ENCODE measurements at places on chromosomes 16 and 17.

- DNase-seq = no peak
These were observed 79.7 kb upstream of the BRD7 start for GRCh38 chr16:50448522-50448921.

DNA sequence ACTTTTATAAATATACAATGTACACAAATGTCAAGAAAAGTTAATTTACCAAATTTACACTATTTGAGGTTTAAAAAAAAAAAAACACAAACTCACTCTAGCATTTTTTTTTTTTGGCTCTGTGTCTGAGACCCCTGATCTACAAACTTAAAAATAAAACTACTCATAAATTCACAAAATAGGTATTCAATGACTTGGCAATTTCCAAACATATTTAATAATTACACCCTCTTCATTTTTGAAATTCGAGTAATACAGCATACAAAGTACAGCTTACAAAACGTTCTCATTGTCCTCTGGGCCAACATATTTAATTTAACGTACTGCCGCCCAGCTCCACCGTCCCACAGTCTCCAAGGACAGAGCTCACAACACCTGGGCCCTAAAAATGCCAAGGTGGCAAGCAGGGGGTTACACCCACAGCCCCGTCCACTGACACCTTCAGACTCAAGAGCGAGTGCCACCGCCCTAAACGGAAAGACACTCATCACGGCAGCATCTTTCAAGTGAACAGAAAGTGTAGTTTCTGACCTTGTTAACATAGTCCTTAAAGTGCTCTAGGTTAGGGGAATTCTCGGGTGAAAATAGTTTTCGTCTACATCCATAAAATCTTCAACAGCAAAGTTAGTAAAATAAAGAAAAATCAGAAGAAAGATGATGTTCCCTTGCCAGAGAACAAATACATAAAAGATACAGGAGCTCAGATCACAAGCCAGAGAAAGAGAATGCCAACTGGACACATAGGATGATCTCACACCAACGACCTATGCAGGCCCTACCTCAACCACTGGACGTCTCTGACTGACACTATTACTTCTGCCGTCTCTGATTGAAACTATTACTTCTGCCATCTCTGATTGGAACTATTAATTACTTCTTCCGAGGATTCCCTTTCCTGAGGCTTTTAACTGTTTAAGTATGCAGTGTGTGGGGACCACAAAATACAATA, 4.2 kb downstream of the ADCY9 start:
- DNase-seq = no peak

DNA sequence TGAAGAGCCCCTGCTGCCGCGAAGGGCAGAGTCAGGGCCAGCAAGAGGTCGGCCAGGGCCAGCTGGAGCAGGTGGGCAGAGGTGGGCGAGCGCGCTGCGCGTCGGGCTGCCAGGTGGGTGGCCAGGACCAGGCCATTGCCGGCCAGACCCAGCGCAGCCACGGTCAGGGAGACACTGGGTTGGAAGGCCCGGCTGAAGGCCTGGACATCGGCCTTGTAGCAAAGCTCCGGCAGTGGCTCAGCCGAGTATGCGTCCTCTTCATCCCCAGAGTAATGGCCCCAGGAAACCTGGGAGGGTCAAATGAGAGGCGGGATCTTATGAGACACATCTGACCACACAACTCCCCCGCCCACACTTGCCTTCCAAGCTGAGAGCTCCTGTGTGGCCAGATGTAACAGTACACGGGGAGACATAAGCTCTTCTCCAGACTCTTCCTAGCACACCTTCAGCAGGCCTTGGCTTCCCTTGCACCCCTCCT, 1.3 kb downstream of the CCR10 start:
- DNase-seq = no peak

GRCh38 chr17:17569691-17570090, 21.8 kb downstream of the PEMT start:
- DNase-seq = no peak

DNA sequence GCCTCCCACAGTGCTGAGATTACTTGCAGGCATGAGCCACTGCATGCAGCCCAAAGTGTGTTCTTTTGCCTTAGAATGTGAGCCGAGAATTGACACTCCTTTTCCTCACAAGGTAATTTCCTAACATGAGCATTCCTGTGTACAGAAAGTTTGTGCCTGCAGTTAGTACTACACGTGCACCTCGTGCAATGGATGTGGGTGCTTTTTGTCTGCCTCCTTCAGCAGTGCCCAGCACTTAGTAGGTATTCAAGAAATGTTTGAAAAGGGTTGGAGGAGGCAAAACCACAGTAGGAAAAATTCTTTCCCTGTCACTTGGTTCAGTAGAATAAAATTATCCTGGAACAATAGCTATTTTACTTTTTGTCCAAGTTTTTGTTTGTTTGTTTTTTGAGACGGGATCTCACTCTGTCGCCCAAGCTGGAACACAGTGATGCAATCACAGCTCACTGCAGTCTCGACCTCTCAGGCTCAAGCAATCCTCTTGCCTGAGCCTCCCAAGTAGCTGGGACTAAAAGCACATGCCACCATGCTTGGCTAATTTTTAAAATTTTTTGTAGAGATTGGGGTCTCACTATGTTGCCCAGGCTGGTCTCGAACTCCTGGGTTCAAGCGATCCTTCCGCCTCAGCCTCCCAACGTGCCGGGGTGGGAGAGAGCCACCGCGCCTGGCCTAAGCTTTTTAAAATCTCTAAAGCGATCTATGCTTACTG, 2.4 kb downstream of the NDE1 start:
- no peak for DNase-seq

DNA sequence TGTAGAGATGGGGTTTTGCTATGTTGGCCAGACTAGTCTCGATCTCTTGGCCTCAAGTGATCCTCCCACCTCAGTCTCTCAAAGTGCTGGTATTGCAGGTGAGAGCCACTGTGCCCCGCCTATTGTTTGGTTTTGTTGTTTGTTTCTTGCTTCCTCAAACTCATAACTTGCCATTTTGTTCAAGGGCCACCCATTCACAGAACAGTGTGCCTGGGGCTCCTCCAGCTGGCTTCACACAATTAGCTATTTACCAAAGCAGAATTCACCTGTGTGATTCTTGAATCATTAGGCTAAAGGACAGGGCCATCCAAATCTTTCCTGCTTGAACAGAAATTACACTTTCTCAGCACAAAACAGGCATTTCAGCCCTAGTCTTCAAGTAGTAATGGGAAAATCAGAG, 7.2 kb downstream of the ABHD15 start:
- no peak for DNase-seq

- DNase-seq = no peak
These were observed 249.5 kb downstream of the CA10 start for GRCh38 chr17:51908841-51909537.

DNA sequence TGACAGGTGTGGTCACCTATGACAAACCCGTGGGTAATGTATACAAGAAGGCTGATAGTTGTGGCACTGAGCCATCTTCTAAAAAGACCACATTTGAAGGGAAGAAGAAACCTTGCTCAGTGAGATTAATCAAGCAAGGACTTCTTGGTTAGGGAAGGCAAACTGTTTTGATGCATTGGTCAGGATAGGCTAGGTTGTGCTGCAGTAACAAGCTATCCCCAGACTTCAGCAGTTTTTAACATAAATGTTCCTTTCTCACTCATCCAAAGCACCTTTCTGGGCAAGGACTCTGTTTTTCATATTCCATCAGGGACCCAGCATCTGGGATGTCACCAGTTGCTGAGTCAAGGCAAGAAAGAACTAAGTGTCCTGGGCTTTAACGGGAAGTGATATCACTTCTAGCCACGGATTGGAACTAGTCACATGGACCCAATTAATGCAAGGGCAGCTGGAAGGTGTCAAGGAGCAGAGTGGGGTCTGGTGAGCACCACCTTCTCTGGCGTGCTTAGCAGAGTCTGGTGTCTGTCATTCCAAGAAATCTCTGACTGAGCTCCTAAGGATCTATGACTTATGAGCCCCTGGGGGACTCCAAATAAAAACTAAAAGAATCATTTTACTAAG, 52.0 kb upstream of the CCL2 start:
- DNase-seq = no peak

DNA sequence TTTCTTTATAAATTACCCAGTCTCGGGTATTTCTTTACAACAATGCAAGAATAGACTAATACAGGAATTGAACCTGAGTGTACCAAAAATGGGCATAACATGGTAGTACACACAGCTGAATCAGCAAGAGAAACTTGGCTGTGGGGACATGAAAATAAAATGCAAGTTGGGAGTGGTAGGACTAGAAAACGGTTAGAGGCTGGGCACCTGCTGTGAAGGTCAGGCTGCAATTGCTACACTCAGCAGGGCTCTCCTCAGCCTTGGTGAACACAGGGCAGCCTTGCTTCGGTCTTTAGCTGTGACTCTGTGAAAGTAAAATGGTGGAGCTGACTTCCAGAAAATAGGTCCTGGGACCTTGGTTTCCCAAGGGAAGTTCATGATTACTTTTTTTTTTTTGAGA, 45.6 kb downstream of the CNGB1 start:
- DNase-seq = no peak

DNA sequence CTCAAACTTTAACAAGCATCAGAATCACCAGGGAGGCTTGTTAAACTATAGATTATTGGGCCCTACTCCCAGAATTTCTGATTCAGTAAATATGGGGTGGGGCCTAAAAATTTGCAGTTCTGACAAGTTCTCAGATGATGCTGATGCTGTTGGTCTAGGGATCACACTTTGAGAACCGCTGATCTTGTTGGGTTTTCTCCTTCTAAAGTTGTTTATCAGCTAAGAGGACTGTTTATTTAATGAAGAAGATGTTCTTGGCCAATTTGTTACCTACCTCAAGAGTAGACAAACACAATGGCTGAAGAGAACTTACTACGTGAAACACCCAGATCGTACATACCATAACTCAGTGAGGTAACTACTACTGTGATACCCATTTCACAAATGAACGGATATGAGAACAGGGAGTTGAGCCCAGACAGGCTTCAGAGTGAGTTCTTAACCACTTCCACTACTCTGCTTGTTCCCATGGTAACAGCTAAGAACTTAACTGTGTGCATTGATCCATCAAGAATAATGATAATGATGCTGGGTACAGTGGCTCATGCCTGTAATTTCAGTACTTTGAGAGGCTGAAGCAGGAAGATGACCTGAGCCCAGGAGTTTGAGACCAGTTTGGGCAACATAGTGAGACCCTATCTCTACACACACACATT, 85.3 kb upstream of the NSRP1 start:
- DNase-seq = no peak

Measured in stimulated activated CD8-positive, alpha-beta memory T cell treated with anti-CD3 and anti-CD28 coated beads, Interleukin-7, amount 100 ng/mL, for 1 hour (primary cell).